ENCODE measurements at places on chromosomes 7 and 10.

GRCh38 chr7:55574051-55574717 lies 1.9 kb upstream of the VOPP1 start:
- no peak for DNase-seq

DNA sequence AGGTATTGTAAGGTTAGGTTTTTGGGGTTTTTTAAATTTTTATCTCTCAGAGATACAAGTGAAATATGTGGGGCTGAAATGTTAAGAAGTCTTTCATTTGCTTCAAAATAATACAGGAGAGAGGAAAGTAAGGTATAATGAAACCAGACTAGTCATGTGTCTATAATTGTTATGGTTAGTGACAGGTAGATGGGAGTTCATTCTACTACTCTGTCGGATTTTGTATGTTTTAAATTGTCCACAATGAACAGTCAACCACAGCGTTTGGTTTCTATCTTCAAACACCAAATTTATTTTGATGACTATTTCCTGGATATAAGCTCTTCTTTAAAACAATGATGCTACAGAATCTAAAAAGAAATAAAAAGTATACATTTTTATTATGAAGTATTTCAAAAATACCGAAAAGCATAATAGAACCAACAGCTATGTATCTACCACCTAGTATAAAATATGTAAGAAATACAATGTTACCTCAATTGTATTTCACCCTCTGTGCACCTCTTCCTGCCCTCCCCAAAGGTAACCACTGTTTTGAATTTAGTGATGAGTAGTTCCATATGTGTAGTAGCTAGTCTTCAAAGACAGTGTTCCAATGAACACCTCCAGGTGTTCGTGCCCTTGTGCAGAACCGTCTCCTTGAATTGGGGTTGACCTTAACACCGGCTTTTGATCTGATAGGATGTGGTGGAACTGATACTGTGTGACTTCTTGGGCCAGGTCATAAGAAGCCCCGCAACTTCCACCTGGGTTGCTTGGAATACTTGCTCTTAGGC lies 74.8 kb upstream of the CDK1 start:
- no peak for DNase-seq

GRCh38 chr10:59905731-59906416 lies 482 bp downstream of the CCDC6 start:
- no peak for DNase-seq

DNA sequence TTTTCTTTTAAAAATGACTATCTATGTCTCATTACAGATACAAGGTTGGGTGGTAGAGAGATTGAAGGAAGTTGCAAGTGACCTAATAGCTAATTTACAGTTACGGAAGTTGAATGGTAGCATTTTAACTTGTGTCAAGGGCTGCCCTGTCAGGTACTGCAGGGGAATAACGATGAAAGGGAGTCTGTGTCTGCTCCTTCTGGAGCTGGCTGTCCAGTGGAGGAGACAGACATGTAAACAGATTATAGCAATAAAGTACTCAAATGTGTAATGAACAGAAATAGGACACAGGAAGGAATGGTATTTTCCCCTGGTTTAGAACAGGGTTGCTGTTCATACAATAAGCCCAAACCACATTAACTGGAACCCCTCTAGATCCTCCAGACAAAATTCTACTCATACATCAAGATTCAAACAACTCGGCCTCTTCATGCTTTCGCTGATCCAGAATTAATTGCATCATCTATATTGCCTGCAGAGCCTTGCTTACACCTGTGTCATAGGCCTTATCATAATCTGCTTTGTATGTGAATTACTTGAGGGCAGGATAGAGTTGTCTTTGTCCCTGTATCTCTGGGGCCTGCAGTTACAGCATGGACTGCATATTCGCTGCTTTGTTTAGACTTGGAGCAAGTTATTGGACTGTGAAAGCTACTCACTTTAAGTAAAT lies 42.8 kb downstream of the AUTS2 start:
- DNase-seq, result no peak

GRCh38 chr10:127977357-127978009 lies 70.6 kb downstream of the PTPRE start:
- DNase-seq, result peak; percentile 62

- DNase-seq, result no peak
These were observed 76.1 kb downstream of the ADD3 start for GRCh38 chr10:110083884-110084283.

Measured in thoracic aorta (tissue), 2 donors.